Erythroblast (primary cell): ENCODE measurements at places on chromosomes 3 and 15.

DNA sequence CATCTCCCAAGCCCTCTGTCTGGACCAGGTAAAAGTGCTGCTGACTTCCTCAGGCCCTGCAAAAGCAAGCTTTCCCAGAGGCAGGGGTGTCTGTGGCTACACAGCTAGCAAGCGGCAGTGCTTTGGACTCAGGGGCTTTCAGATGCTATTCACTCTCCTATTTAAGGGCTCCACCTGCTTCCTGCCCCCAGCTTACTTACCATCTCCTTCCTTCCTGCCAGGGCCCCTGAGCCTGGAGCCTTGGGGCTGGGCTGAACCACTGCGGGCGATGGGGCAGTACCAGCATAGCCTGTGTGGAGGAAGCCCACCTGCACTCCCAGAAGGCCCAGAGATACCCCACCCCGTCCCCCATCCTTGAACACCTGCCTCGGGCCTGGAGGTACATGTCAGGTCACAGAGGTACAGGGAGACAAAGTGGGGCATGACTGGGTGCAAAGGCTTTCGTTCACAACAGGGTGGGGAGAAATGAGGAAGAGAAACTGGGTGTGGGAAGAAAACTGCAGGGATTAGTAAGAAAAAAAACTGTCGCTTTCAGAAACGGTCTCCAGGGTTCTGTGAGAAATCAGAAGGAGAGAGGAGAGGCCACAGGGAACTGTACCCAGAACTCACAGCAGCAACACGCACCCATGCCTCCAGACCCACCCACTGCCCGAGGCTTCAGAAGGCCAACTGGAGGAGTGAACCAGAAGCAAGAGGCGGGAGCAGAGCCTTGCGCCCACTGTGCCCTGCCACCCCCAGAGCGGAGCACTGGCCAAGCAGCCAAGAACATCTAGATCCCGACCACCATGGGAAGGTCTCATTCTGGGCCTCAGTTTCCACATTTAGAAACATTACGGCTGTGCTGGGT, 49.5 kb downstream of the CCDC12 start:
- no peak for DNase-seq

DNA sequence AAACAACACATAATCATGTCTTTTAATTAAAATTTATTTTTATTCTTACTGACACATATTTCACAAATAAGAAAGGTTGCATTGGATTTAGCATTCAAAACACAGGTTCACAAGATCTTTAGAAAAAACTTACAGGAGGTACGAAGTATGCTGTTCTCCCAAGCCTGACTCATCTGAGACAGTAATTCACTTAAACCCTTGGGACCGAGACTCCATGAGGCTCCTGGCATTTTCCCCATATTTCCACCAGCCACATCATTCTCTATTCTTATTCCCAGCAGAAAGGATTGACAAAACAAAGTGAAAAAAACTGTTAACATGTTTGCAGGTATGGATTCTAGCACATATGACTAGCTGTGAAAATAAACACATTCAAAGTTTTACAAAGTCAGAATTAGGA, 52.6 kb downstream of the CNTN3 start:
- DNase-seq = no peak

GRCh38 chr15:50227076-50227475, 38.5 kb downstream of the HDC start:
- DNase-seq = no peak

GRCh38 chr3:122394173-122394572, 10.2 kb downstream of the FAM162A start:
- DNase-seq = no peak

- no peak for DNase-seq
Measured at GRCh38 chr3:191136347-191136746, 62.7 kb upstream of the OSTN start.

GRCh38 chr3:65347166-65347565, 659.4 kb upstream of the ADAMTS9 start:
- DNase-seq = no peak

GRCh38 chr15:101452572-101452971, 36.9 kb downstream of the PCSK6 start:
- peak; percentile 70 for DNase-seq

DNA sequence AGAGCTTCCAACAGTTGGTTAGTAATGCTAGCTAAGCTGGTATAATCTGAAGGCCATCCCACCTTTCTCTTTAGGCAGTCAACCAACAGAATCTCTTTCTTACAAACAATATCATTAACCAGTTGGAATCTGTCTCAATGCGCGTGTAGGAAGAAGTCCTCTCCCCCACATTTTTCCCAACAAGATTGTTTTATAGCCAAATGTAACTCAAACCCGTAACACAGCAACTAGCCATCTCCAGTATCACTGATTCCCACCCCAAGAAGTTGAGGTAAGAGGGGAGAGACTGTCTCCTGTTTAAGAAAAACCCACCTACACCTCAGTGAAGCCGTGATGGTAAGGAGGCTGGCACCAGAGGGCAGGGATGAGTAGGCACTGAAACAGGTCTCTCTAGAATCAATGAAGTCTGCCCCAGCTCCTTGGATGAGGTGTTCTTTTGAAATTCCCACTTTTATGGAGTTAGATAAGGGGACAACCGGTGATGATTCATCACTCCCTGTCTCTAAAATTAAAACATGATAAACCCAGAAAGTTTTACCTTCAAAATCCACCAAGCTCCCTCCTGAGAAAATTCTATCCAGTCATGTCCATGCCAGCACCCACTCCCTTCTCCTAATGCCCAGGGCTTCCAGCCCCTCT, 30.9 kb downstream of the CDC25A start:
- no peak for DNase-seq

- DNase-seq = peak; percentile 12
Measured at GRCh38 chr15:48965972-48966371, 2.3 kb upstream of the SHC4 start.

DNA sequence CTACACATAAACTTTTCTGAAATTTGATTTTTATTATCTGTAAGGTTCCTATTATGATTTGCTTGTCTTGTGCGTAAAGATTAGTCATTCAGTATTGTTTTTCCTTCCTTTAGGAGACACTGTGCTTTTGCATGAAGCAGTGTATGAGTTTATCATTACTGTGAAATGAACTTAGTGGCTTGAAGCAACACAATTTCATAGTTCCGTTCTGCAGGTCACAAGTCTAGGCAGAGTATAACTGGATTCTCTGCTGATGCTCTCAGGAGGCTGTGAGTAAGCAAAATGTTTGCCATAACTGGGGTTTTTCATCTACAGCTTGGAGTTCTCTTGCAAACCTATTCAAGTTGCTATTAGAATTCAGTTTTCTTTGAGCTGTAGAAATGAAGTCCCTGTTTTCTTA, 1136.1 kb downstream of the OTOL1 start:
- DNase-seq = no peak

DNA sequence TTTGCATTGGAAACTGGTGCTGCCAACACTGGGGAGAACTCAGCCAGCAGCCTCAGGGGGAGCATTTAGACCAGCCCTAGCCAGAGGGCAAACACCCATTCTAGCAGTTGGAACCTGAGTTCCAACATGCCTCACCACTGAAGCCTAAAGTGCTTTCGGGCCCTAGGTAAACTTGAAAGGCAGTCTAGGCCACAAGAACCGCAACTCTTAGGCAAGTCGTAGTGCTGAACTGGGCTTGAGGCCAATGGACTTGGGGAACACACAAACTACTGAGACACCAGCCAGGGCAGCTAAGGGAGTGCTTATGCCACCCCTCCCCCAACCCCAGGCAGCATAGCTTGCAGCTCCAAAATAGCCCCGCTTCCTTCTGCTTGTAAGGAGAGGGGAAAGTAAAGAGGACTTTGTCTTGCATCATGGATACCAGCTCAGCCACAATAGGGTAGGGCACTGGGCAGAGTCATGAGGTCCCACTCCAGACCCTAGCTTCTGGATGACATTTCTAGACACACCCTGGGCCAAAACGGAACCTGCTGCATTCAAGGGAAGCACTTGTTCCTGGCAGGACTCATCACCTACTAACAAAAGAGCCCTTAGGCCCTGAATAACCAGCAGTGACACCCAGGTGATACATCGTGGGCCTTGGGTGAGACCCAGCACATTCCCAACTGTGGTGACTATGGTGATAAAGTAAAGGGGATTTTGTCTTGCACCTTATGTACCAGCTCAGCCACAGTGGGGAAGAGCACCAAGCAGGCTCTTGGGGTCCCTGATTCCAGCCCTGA, 37.3 kb upstream of the TEX9 start:
- no peak for DNase-seq

GRCh38 chr15:90487186-90487585, 42.5 kb upstream of the CRTC3 start:
- no peak for DNase-seq

DNA sequence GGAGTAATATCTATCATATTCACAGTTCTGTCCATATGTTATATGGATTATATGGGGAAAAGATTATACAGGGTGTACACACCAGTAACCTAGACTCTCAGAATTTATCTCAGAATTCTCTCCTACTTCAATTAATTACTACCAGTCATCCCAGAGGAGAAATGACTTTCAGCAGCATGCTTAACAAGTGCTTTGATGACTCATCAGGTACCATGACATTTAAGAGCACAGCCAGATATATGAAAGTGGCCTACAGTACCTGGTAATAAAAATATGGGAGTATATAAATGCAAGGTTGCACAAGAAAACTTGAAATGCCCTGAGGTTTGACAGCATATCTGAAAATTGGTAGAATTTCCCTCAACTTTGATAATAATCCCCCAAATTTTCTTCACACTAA, 1273.0 kb downstream of the OTOL1 start:
- no peak for DNase-seq

DNA sequence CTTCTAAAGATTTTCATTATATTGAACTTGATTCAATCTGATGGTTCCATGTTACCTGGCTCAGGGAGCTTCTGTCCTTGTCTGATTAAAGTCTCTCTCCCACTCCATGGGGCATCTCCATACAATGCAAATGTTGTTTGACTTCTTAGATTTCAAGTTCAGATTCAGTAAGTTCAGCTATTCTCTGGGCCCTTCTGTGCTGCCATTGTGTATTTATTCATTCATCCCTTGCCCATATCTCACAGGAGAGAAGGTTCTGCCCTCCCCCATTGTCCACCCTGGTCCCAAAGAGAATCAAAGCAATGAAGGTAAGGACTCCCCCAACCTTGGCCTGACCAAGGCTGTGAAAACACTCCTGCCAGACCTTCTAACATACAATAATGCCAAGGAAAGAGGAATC, 669.9 kb downstream of the MAGI1 start:
- no peak for DNase-seq

DNA sequence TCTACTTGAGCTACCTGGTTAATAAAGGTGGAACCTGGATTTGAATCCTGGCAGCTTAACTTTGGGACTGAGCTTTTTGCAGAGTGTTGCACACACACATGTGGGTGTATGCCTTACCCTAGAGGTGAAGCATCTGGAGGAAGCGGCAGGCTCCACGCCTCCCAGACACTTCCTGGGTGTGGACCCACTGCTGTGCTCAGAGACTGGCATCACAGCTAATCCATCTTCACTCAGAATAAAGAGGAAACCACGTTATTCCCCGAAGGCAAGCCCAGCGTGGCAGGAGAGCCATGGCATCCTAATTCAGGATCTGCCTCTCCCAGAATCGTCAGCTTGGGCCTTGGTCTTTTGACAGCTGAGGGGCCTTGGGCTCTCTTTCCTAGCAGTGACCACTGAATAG, 25.5 kb downstream of the CCDC13 start:
- DNase-seq = no peak

GRCh38 chr3:171038342-171038741, 11.8 kb upstream of the SLC2A2 start:
- peak; percentile 12 for DNase-seq

GRCh38 chr15:51128701-51129100, 34.0 kb upstream of the TNFAIP8L3 start:
- DNase-seq = no peak

- DNase-seq = no peak
Measured at GRCh38 chr15:41792000-41792637, 17.8 kb downstream of the MAPKBP1 start.

- no peak for DNase-seq
Measured at GRCh38 chr3:54859184-54859583, 68.7 kb downstream of the LRTM1 start.

DNA sequence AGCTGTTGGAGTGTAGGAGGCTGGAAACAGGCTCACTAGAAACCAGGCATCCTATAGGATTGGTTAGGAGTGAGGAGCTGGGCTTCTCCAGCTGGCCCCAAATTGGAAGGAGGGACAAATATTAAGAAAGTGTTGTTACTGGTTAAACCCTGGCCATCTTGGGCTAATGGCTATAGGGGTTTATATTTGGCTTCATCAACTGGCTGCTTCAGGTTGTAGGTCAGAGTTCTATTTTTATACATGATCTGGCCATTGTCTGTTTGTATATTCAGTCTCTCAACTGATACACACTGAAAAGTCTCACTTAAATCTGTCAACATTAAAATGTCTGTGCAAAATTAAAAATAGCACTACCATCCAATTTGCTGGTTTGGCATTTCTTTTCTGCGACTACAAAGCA, 70.2 kb upstream of the ARRDC4 start:
- no peak for DNase-seq

- DNase-seq = peak; percentile 75
Measured at GRCh38 chr3:44966795-44967278, 9.1 kb downstream of the ZDHHC3 start.

DNA sequence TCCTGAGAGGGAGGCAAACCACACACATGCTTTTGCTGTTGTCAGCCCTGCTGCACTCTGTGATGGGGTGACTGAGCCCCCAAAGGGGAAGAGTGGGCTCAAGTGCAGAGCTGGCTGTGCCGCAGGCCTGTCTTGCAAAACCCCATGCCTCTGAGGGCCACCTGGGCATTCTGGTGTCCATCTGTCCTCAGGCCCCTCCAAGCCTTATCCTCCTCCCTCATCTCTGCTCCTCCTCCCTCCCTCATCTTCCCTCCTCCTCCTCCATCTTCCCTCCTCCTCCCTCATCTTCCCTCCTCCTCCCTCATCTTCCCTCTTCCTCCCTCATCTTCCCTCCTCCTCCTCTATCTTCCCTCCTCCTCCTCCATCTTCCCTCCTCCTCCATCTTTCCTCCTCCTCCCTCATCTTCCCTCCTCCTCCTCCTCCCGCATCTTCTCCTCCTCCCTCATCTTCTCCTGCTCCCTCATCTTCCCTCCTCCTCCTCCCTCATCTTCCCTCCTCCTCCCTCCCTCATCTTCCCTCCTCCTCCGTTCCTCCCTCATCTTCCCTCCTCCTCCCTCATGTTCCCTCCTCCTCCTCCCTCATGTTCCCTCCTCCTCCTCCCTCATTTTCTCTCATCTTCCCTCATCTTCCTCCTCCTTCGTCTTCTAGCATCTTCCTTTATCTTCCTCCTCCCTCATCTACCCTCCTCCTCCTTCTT, 40.6 kb downstream of the CHDH start:
- DNase-seq = no peak

- DNase-seq = no peak
Measured at GRCh38 chr3:101703169-101703568, 16.7 kb upstream of the RPL24 start.

GRCh38 chr3:71484452-71484851, 99.1 kb downstream of the FOXP1 start:
- DNase-seq = no peak
